ENCODE measurements at places on chromosomes 12 and 14.
A peak's percentile ranks its signal among the peaks of the same experiment; 100 is the strongest.

GRCh38 chr12:55742719-55743405 lies at the start of gene GDF11:
GDF11 (plus strand) TSS chr12:55743122; CDS start chr12:55743317, 195 bp downstream.
- peak; percentile 83 for DNase-seq

DNA sequence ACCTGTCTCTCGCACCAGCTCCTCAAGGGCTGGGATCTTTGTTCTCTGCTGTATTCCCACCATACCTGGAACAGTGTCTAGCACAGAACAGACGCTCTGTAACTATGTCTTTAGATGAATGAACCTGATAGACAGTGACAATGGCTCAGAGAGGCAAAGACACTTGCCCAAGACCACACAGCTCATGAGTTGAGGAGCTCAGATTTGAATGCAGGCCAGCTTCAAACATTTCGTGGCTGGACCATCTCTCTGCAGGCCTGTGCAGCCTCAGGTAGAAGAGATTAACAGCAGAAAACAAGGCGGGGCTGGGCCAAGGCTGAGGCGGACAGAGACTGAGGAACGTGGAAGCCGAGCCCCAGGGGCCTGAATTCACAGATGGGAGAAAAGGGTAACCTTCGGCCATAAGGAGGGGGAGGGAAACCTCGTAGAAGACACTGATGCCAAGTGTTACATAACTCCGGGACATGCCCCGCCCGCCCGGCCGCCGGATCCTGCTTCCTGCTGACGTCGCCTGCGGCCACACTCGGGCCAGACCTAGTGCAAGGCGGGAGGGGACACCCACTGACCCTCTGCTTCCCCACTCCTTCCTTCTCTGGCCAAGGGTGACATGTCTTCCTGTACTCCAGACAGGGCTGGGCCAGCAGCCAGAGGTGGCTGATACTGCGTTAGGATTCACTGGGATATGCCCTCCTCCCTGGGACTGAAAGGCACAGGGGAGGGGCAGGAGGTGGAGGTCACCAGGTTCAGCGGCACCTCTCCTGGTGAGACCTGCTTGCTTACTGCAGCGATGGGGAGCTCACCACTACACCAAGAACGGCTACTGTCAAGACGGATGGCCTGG lies 86.8 kb downstream of the RFLNA start:
- DNase-seq = no peak

GRCh38 chr12:17108877-17109541 lies 503.0 kb upstream of the LMO3 start:
- no peak for DNase-seq

- DNase-seq = no peak
Measured at GRCh38 chr12:503111-503761, 43.5 kb downstream of the B4GALNT3 start.

DNA sequence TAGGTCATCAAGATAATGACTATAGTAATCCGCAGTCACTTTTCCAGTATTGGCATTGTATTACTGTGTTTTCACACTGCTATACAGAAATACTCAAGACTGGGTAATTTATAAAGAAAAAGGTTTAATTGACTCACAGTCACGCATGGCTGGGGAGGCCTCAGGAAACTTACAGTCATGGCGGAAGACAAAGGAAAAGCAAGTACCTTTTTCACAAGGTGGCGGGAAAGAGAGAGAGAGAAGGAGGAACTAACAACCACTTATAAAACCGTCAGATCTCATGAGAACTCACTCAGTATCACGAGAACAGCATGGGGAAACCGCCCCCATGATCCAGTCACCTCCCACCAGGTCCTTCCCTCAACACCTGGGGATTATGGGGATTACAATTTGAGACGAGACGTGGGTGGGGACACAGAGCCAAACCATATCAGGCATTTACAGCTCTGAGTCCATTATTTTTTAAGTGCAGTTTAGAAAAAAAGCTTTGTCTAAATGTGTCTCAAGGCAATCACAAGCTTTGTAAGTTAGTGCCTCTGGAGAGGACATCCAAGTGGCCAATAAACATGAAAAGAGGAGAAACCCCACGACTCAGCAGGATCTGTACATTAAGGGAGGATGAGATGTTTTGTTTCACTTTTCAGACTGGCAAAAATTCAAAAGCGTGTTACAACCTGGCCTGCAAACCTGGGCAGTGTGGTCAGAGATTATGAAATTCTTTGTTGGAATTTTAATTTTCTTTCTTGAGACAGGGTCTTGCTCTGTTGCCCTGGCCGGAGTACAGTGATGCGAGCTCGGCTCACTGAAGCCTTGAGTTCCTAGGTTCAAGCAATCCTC lies 82.0 kb downstream of the DNAH10 start:
- DNase-seq = no peak

- peak; percentile 7 for DNase-seq
Measured at GRCh38 chr14:52124791-52125684, 56.2 kb upstream of the NID2 start.

- DNase-seq = no peak
Measured at GRCh38 chr12:84772281-84772680, 140.3 kb downstream of the SLC6A15 start.

DNA sequence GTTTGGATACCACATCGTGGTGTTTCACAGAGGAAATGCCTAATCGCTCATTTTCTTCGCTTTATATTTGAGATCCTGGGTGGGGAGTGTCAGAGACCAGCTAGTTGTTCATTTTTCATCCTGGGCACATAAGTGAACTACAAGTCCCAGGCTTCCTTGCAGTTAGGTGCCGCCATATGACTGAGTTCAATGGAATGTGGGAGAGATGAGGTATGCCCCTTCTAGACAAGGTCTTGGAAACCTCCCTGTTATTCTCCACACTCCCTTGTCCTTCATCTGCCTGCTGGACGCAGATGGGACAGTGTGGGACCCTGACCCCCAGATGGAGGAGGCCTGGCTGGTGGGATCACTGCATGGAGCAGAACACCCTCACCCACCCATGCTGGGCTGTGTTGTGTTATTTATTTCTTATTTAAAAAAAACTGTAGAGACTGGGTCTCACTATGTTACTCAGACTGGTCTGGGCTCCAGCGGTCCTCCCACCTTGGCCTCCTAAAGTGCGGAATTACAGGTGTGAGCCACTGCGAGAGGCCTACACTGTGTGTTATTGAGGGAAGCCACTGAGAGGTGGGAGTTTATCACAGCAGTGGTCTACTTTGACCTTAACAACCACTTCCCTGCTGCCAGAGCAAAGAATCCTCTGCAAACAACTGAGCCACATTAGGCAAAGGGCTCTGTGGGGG lies 42.9 kb upstream of the VRK1 start:
- DNase-seq = no peak

- no peak for DNase-seq
Measured at GRCh38 chr12:66197495-66197921, 8.5 kb downstream of the IRAK3 start.

DNA sequence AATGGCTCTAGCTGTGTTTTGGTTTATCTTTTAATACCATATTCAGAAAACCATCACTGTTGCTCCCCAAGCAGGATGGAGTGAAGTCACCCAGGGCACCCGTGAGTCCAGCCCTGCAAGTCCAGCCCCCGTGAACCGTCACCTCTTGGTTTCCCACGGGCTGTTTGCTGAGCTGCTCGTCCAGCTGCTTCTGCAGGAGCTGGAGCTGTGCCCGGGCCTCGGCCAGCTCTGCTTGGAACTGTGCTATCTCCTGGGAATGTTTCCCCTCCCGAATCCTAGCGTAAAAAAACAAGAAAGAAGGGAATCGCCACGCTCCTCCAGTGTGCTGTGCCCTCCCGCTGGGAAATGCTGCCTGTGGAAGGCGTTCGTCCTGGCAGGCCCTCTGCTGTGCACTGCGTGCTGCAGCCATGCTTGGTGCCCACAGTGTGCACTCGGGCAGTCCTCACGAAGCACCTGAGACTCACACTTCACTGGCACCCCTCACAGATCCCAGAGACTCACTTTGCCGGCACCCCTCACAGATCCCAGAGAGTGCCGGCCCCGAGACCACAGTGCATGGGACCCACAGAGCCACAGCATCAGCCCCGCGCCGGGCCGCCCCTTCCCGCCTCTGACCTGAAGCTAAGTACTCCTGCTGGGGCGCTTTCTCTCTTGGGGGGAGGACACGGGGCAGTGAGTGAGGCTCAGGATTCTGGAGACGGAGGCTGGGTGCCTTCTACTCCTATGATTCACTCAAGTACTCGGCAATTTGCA lies 15.4 kb upstream of the ANKLE2 start:
- no peak for DNase-seq

DNA sequence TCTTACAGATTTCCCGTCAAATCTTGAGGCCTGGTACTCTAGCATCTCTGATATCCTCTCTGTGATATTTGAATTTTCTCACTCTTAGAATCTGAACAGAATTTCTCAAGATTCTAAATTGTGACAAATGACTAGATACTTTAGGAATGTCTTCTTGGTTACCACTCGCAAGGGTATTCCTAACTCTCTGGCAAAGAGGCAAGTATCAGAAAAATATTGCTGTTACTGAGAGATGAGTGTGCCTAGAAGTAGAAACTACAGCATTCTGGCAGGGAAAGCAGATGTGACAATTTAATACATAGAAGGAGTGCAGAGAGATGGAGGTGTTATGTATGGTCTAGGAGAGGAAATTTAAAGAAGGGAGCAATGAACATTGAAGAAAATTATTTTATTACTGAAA lies 467.8 kb downstream of the LRIG3 start:
- no peak for DNase-seq

All from CD4-positive, alpha-beta T cell treated with Interleukin-10 for 1 hour (primary cell).